ENCODE measurements at places on chromosomes 16 and 17. TPM values are rescaled to one million over a fixed set of nuclear protein-coding genes. Genes with fewer than 3 reads are reported as not detected.

ASB16 gene
- total RNA-seq, result 12.9 TPM

ABI3 gene
- total RNA-seq, result 4.9 TPM

MIEN1 gene
- total RNA-seq, result 57.1 TPM

MMP28 gene
- 3.0 TPM for total RNA-seq

MYO15B gene
- total RNA-seq, result 43.0 TPM

KREMEN2 gene
- total RNA-seq, result not detected

KRTAP2-3 gene
- total RNA-seq, result not detected

SLC52A1 gene
- not detected for total RNA-seq

KCNJ18 gene
- not detected for total RNA-seq

TNP2 gene
- total RNA-seq, result not detected

CDK5R1 gene
- total RNA-seq, result 1.5 TPM

CEP112 gene
- 14.5 TPM for total RNA-seq

TMEM235 gene
- total RNA-seq, result not detected

DNA sequence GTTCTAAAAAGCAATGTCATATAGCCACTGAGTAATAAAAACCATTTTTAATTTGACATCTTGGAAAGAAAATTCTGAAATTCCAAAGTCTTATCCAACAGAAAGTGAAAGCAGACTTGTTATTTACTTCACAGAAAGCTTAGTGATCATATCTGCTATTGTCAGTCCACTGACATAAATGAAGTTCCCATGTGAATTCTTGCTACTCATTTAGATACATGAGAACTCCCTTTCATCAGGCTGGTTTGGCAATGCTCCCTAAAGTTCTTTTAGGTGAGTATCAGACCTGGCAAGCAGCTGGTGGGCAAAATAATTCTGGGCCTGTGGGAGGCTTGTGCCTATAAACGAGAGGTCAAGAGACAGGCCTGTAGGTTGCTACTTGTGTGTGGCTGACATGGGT, 23.4 kb downstream of the NME2 start:
- H3K27me3 ChIP-seq, result no peaks in the 10 kb centered on the region
- H3K4me1 ChIP-seq, result no peaks in the 10 kb centered on the region
- peaks cover 90% of the 10 kb centered on the region for H3K36me3 ChIP-seq

DNA sequence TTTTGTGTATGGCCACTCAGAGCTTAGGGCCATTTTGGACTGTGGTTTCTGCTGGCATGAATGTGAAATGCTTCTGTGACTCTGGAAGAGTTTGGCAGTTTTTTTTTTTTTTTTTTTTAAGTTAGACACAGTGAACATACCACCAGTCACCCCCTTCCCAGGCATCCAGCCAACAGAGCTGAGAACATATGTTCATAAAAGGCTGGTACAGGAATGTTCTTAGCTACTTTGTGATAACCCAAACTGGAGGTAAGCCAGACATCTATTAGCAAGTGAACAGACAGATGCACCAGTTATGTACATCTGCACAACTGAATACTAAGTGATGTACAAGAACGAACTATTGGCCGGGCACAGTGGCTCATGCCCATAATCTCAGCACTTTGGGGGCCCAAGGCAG, 92.7 kb downstream of the ABCC1 start:
- peaks cover 62% of the 10 kb centered on the region for H3K36me3 ChIP-seq
- no peaks in the 10 kb centered on the region for H3K27me3 ChIP-seq

DNA sequence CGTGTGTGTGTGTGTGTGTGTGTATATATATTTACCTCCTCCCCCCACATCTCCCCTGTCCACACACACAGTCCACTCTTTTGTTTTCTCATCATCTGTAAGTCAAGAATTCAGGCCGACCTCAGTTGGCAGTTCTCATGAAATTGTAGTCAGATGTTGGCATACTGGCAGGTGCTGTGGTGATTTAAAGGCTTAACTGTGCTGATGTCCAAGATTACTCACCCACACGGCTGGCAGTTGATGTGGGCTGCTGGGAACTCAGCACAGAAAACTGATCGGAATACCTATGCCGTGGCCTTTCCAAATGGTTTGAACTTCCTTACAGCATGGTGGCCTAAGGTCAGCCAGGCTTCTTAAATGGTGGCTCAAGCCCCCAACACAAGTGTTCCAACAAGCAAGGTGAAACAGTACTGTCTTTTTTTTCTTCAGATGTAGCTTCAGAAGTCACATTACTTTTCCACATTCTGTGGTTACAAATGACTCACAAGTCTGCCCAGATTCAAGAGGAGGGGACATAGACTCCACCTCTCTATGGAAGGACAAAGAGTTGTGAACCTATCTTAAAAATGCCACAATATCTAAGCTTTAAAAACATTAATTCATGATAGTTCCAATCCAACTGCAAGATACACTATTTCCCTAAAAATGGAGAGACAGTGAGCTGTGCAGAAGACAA, 198.5 kb upstream of the HS3ST4 start:
- H3K4me1 ChIP-seq, result no peaks in the 10 kb centered on the region
- H3K4me3 ChIP-seq, result no peak overlapping the region
- DNase-seq, result no peak
- H3K36me3 ChIP-seq, result no peaks in the 10 kb centered on the region

GRCh38 chr17:42541041-42541833, 5.2 kb downstream of the NAGLU start:
- peaks cover 59% of the 10 kb centered on the region for H3K36me3 ChIP-seq
- peaks cover 12% of the 10 kb centered on the region for H3K4me1 ChIP-seq
- no peak overlapping the region for H3K4me3 ChIP-seq
- no peak for DNase-seq
- H3K27me3 ChIP-seq, result no peaks in the 10 kb centered on the region

DNA sequence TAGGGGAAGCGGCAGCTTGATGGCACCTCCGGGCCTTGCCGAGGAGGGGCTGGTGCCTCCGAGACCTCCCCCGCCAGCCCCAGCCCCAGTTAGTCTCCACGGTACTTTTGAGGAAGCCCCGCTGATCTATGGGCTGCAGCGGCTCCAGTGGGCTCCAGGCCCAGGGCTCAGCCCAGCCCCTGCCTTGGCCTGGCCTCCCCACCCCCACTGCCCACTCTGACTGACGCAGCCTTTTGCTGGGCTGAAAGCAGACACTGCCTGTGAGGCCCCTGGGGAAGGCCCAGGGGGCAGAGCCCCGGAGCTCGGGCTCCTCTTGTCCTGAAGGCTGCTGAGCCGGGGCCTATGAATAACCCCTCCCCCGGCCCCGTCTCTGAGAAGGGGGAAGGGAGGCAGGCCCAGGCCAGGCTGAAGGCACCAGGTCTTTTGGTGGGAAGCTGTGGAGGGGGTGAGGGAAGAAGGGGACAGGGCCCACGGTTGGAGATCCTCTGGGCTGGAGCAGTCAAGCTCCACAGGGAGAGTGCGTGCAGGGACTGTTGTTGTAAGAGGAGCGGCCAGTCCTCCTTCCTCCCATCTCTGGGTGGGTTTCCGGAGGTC, 7.5 kb upstream of the SMTNL2 start:
- peak overlapping the region; percentile 40 for H3K27ac ChIP-seq
- no peaks in the 10 kb centered on the region for H3K36me3 ChIP-seq
- H3K27me3 ChIP-seq, result peaks cover 3% of the 10 kb centered on the region
- peaks cover 23% of the 10 kb centered on the region for H3K4me1 ChIP-seq
- DNase-seq, result no peak

GRCh38 chr17:49994085-49995054, 654 bp downstream of the DLX3 start:
- no peak overlapping the region for H3K27ac ChIP-seq
- peaks cover 39% of the 10 kb centered on the region for H3K4me1 ChIP-seq
- no peak for DNase-seq
- peak overlapping the region; percentile 64 for H3K4me3 ChIP-seq
- no peaks in the 10 kb centered on the region for H3K36me3 ChIP-seq

DNA sequence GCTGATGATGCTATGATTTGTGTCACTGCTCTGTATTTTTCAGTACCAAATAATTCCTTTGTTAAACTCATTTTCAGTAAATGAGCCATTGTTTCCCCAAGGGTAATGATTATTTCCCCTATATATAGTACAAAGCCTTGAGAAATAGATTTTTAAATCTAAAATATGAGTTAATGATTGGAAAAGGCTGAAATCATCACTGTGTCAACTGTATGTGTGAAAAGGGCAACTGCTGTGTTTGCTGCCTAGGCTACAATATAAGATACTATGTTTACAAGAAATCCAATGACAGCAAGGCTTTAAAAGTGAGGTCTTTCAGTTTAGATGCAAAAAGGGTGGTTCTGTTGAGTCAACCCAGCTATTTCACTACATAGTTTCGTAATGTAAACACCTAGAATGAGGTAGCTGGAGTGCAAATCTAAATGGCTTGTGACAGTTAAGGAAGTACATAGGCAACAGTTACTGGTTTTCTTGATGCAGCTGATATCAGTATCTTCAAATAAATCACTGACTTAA, 15.3 kb downstream of the NLK start:
- H3K36me3 ChIP-seq, result no peaks in the 10 kb centered on the region
- DNase-seq, result no peak
- H3K27ac ChIP-seq, result no peak overlapping the region
- H3K27me3 ChIP-seq, result no peaks in the 10 kb centered on the region
- no peak overlapping the region for H3K4me3 ChIP-seq

DNA sequence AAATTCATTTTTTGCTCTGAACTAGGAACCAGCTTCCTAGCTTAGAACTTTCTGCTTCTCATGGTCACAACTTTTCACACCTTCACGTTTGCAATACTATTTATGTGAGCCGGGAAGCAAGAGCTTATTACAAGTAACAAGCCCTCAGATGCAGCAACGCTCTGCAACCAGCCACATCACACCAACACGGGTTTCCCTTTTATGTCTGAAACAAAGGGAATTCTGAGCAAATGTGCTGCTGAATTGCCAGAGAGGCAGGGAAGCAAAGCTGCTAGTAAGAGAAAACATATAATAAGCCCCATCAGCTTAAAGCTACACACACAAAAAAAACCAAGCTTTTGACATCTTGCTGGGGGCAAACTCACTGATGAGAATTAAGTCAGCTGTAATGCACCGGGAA, 122.2 kb downstream of the SLC39A11 start:
- no peaks in the 10 kb centered on the region for H3K36me3 ChIP-seq
- H3K27ac ChIP-seq, result no peak overlapping the region
- no peaks in the 10 kb centered on the region for H3K27me3 ChIP-seq
- H3K4me1 ChIP-seq, result no peaks in the 10 kb centered on the region

- peaks cover 25% of the 10 kb centered on the region for H3K4me1 ChIP-seq
- no peaks in the 10 kb centered on the region for H3K36me3 ChIP-seq
- H3K27ac ChIP-seq, result no peak overlapping the region
- H3K27me3 ChIP-seq, result peaks cover 56% of the 10 kb centered on the region
- H3K4me3 ChIP-seq, result no peak overlapping the region
These were observed 5.2 kb downstream of the WFDC1 start for GRCh38 chr16:84299734-84300440.

GRCh38 chr17:381516-381915, 28.9 kb upstream of the RPH3AL start:
- DNase-seq, result no peak
- H3K4me3 ChIP-seq, result no peak overlapping the region
- peaks cover 41% of the 10 kb centered on the region for H3K4me1 ChIP-seq
- H3K36me3 ChIP-seq, result no peaks in the 10 kb centered on the region
- H3K27me3 ChIP-seq, result peaks cover 26% of the 10 kb centered on the region
- H3K27ac ChIP-seq, result peak overlapping the region; percentile 91

DNA sequence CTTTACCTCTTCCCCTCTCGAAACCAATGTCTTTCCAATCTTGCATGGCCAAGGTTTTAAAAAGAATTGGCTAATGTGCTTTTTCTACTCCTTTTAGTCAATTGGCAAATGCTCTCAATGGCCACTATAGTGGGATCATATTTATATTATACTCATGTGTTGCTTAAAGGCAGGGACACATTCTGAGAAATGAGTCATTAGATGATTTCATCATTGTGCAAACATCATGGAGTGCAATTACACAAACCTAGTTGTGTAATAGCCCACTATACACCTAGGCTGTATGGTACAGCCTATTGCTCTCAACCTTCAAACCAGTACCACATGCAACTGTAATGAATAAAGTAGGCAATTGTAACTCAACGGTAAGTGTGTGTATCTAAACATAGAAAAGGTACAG, 180.9 kb downstream of the HS3ST3A1 start:
- H3K27me3 ChIP-seq, result no peaks in the 10 kb centered on the region
- H3K27ac ChIP-seq, result no peak overlapping the region
- no peak for DNase-seq
- no peaks in the 10 kb centered on the region for H3K36me3 ChIP-seq

GRCh38 chr17:14270508-14270907, 30.4 kb upstream of the HS3ST3B1 start:
- H3K27me3 ChIP-seq, result peaks cover 44% of the 10 kb centered on the region
- H3K36me3 ChIP-seq, result no peaks in the 10 kb centered on the region
- H3K27ac ChIP-seq, result no peak overlapping the region
- DNase-seq, result no peak

- H3K36me3 ChIP-seq, result no peaks in the 10 kb centered on the region
- peak within 1 kb of the TSS; percentile 71 for H3K4me3 ChIP-seq
- H3K4me1 ChIP-seq, result peaks cover 24% of the 10 kb centered on the region
- DNase-seq, result peak; percentile 33
- peak within 1 kb of the TSS; percentile 39 for H3K27ac ChIP-seq
These were observed at the start of gene HS3ST3A1 for GRCh38 chr17:13601776-13602551. Gene HS3ST3A1 (minus strand): TSS chr17:13601929. CDS start chr17:13601129, 800 bp downstream.

DNA sequence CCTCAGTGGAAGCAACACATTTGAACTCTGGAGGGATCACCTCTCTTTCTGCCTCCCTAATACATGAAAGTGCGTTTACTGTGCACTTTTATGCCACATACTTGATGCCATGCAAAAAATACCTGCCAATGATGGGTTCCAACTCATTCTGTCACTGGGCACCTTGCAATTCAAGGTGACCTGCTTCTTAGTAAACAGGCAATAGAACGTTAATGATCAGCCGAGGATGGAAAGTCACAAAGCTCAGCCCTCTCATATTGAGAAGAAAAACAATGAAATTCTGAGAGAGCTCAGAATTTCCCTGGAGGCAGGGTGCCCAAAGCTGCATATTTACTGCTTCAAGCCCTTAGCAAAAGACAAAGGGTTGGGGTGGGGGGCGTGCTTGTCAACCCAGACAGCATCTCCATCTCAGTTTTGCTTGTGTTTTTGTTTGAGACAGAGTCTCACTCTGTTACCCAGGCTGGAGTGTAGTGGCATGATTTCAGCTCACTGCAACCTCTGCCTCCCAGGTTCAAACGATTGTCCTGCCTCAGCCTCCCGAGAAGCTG, 23.2 kb downstream of the LITAF start:
- no peak overlapping the region for H3K4me3 ChIP-seq
- H3K4me1 ChIP-seq, result peaks cover 43% of the 10 kb centered on the region
- H3K27me3 ChIP-seq, result no peaks in the 10 kb centered on the region
- no peaks in the 10 kb centered on the region for H3K36me3 ChIP-seq
- DNase-seq, result no peak
- peak overlapping the region; percentile 12 for H3K27ac ChIP-seq

- H3K36me3 ChIP-seq, result no peaks in the 10 kb centered on the region
- H3K4me1 ChIP-seq, result no peaks in the 10 kb centered on the region
- no peaks in the 10 kb centered on the region for H3K27me3 ChIP-seq
- no peak overlapping the region for H3K4me3 ChIP-seq
These were observed 50.8 kb downstream of the DNAH17 start for GRCh38 chr17:78526231-78527025.

DNA sequence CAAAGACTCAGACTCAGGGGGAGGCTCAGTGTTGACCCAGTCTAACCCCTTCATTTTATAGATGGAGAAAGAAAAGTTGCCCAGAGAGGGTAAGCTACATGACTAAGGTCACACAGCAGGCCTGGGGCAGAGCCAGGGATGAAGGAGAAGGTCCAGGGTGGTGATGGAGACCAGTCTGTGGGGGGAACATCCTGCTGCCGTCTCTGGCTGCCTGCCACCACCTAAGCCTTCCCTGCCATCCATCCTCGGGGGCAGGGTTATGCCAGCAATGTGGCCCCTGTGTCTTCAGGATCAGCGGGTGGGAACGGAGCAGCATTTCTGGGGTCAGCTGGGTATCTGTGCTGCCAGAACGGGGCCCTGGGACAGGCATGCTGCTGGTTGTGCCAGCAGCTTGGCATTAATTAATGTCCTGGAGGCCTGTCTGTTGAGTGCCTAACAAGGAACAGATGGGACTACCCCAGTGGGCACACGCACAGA, 5.5 kb downstream of the DOK4 start:
- H3K4me3 ChIP-seq, result peak overlapping the region; percentile 69
- DNase-seq, result no peak
- peaks cover 67% of the 10 kb centered on the region for H3K4me1 ChIP-seq
- peak overlapping the region; percentile 77 for H3K27ac ChIP-seq
